Urinary bladder (tissue), 4 donors: ENCODE measurements at places on chromosomes 12 and 14. TPM values are rescaled to one million over a fixed set of nuclear protein-coding genes. Genes with fewer than 3 reads are reported as not detected.

MYO1A gene
- 0.16 TPM for total RNA-seq

RILPL2 gene
- 3.2 TPM for total RNA-seq

LTBR gene
- total RNA-seq = 29.6 TPM

ANG gene
- total RNA-seq = 7.8 TPM

CHGA gene
- 3.8 TPM for total RNA-seq

TAPBPL gene
- total RNA-seq = 11.1 TPM

DYRK4 gene
- 38.9 TPM for total RNA-seq

EMP1 gene
- 71.6 TPM for total RNA-seq

SYNDIG1L gene
- not detected for total RNA-seq

KLRC1 gene
- total RNA-seq = 2.4 TPM

PALS1 gene
- 45.4 TPM for total RNA-seq

NXPH4 gene
- total RNA-seq = 0.79 TPM

CLEC1A gene
- 3.2 TPM for total RNA-seq

CPNE6 gene
- 0.58 TPM for total RNA-seq
